Astrocyte of the cerebellum (primary cell): ENCODE measurements at places on chromosomes 13 and 19.

GRCh38 chr19:18731562-18732008 is 48.1 kb downstream of the CRTC1 start:
- no peak for DNase-seq

GRCh38 chr19:39052243-39052746 is 19.9 kb upstream of the FBXO27 start:
- no peak for DNase-seq

- DNase-seq: no peak
These were observed 36.8 kb downstream of the RAB20 start for GRCh38 chr13:110524541-110525257.

DNA sequence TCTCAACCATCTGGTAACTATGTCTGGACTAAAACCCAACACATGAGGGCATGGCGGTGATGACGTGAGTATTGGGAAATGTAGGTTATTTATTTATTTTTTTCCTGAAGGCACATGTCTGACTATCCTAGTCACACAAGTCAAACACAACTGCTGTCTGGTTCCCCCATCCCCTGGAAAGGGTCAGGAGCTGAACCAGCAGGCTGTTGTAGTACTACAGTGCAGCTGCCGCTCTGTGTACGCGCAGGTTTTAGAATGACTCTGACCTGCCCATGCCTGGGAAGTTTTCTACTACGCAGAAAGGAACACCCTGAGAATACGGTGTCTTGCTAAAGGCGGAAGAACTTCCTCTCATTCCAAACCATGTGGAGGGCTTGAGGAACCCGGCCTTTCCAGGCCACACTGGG is 1.2 kb downstream of the SLC7A1 start:
- no peak for DNase-seq

GRCh38 chr19:17023805-17024204 is 2.8 kb downstream of the CPAMD8 start:
- DNase-seq: no peak

DNA sequence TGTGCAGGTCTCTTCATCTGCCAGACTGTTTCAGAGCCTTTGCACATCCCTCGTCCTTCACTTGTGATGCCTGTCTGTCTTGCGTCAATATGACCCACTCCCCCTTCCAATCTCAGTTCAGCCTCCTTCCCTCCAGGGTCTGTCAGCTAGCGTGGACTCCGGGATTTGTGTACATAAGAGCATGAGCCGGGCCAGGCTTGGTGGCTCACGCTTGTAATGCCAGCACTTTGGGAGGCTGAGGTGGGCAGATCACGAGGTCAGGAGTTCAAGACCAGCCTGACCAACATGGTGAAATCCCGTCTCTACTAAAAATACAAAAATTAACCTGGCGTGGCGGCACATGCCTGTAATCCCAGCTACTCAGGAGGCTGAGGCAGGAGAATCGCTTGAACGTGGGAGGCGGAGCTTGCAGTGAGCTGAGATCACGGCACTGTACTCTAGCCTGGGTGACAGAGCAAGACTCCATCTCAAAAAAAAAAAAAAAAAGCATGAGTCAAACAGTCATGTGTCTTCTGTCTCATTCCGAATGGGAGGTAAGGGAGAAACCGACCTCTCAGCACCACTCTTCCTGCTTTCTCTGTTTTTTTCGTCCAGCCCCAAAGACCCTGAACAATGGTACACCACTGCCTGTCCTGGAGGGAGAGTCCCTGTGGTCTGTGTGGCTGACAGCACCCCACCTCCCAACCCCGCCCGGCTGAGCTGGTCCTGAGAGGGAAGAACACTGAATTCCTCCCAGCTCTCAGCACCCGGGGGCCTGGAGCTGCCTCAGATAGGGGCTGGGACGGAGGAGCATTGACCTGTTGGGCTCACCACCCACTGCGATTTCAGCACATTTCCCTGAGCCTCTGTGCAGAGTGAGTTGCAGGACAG is 2.4 kb upstream of the SIGLEC9 start:
- no peak for DNase-seq

- DNase-seq: no peak
These were observed 1.7 kb downstream of the LRP3 start for GRCh38 chr19:33195645-33196347.

DNA sequence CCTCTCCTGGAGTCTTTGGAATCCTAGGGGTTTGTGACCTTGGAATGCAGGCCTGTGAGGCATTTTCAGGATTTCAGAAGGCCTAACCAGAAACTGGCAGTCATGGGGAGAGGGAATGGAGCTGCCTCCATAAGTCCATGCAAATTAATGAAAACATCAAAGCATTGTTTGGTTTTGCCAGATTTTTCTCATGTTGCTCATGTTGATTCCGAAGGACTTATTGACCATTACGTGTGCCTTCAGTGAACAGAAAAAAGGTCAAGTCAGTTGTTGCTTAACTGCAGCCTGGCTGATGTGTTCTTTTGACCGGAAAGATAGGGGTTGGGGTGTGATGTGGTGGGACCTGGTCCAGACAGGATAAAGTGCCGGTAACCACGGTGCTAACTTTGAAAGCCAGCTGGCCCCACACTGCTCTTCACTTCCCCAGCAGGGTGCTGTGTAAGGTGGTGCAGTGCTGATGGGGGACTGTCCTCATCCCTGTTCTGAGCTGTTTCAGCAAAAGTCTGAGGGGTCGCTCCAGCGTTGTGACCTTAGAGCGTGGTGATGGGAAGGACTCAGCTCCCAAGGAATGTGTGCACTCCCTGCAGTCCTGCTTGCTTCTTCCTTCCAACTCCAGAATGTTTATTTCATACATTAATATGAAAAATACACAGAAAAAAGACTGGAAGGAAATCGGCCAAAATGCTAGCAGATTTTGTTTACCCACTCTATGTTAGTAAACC is 3.5 kb downstream of the RNF113B start:
- peak; percentile 98 for DNase-seq

DNA sequence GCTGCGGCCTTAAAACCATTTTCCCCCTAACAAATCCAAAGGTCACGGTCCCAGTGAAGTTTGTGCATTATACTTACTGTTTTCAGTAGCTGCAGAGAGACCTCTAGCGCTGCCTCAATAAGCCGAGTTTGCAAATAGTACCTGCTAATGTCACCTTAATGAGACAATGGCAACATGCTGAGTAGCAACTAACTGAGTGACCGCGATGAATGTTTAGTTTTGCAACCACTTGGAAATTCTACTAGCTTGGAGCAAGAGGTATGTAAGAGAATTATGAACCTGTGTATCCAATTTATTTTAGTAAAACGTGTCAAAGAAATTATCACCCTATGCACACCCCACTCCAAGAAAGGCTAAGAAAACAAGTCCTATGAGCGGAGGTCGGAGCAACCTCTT is 1.2 kb downstream of the KPNA3 start:
- no peak for DNase-seq

DNA sequence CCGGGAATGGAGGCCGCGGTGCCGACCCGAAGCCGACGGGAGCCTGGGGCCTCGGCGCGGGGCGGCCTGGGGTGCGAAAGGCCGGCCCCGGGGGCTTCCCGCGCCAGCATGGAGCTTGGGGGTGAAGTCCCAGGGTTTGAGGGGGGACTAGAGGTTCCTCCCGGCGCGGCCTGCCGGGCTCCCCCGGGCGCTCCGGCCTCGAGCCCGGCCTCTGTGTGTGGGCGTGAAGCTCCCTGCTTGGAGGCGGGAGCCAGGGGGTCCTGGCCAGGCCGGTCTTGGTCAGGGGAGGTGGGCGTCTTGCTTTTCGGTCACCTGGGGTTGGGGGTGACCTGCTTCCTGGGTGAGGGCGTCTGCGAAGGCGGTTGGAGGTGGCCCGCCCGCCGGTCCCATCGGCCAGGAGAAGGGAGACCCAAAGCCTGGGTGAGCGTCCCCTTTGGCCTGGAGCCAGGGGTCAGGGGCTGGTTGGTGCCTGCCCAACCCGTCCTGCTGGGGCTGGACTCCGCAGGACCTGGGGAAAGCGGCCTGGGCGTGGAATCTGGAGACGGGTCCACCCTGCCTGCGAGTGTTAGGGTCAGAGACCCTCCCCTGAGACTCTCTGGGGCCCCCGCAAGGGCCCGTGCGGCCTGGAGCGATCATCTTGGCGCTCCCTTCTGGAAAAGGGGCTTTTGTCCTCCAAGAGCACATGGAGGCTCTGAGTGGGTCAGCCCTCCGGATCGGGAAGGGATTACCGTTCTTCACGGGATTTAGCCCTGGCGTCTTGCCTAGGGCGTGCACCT is 535 bp downstream of the BSG start:
- DNase-seq: no peak

DNA sequence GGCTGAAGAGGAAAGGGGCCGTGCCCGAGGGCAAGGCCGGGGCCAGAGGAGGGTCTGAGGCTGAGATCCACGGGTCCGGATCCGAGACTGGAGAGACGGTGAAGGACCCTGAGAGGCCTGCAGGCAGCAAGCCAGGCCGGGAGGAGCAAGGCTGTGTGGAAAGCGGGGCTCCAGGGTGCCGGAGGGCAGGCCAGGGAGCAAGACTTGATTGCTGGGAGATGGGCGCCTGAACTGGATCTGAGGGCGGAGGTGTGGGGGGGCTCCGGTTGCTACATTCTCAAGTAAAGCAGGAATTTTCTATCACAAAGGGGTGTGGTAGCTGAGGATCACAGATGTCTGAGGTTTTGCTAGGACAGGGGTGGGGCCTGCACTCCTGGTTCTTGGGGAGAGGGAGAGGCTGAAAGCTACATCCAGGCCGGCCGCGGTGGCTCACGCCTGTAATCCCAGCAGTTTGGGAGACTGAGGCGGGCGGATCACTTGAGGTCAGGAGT is 3.8 kb downstream of the MAMSTR start:
- DNase-seq: no peak

- DNase-seq: no peak
These were observed 13.0 kb downstream of the ARHGEF1 start for GRCh38 chr19:41895745-41896580.

DNA sequence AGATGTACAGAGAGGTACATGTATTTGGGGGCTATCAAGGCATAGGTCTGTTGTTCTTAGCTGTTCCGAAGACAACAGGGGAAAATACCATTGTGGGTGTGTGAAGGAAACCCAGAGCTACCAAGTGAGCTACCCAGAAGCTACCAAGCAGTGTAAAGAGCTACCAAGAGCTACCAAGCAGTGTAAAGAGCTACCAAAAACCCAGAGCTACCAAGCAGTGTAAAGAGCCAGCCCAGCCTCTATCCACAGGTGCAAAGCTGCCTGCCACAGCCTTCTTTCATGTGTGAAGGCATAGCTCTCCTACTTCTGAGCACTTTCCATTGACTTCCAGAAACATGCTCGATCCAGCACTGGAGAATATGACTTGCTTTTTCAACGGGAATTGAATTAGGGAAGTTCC is 145.7 kb downstream of the AKAP11 start:
- DNase-seq: no peak

GRCh38 chr19:14545716-14546082 is 16.3 kb downstream of the TECR start:
- DNase-seq: no peak

- DNase-seq: no peak
These were observed 6.6 kb upstream of the ESD start for GRCh38 chr13:46803586-46803985.

GRCh38 chr13:99379856-99380801 is 72.9 kb upstream of the GPR183 start:
- DNase-seq: no peak

DNA sequence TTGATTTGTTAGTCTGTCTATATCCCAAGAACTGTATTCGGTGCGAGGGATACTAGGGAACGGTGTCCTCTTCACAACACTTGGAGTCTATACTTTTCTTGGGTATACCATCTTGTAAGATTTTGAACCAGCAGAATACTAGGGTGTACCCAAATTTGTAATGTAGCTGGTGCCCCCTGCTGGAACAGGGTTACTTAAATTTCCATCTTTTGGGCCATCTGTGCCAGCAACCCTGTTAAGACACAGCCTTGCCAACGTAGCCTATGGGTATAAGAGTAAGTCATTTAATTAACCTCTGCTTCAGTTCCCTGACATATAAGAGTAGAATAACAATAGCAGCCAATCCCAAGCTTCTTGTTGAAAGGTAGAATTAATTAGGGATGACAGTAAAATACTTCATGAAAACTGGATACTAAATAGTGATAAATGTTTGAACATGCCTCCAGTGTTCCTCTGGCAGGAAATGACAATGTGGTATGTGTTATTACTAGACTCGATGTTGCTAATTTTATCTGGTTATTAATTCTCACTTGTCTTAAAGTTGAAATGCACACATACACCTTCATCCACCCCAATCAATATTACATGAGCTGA is 607.6 kb downstream of the FGF9 start:
- DNase-seq: no peak
